Activated CD4-positive, alpha-beta memory T cell treated with anti-CD3 and anti-CD28 coated beads for 36 hours (primary cell): ENCODE measurements at places on chromosomes 4 and X. TPM values are rescaled to one million over a fixed set of nuclear protein-coding genes. Genes with fewer than 3 reads are reported as not detected.

- H3K27me3 ChIP-seq = no peaks in the 10 kb centered on the region
- DNase-seq = no peak
- H3K4me3 ChIP-seq = no peak overlapping the region
These were observed 269.0 kb upstream of the PABPC4L start for GRCh38 chr4:134470544-134470943.

The FHDC1 gene
- 0.07 TPM for total RNA-seq

DNA sequence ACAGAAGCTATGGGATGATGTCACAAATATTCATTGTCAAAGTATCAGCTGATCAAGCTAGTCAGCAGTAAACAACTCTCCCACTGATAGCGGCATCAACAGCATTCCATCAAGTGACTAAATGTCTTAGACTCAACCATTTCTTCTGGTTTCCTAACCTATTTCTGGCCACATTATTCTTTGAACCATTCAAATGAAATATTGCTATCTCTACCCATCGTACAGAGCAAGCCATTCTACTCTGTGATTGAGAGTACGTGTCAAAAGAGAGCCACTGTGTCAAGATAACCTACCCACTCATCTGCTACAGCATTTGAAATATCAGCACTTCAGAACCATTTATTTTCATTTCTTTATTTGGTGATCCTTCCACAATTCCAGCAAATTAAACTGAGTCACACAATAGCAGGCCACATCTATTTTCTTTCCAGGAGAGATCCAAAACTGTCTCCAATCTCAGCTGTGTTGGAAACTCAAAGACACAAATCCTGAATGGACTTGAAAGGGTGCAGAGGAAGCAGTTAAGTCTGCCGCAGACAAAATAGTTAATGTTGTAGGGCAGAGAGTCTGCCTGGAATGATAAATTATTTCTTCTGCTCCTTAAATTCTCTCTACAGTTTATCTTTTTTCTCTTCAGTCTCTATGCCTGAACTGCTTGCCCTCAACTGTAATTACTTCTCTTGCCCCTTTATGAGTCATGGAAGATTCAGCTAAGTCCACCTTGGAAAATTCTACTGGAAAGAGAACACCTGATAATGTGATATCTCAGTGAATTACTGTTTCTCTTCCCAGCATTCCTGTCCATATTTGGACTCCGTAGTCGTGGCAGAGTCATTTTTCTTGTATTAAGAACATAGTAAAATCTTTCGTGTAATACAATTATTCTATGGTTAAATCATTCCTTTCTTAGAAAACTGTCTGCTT, 364.8 kb downstream of the PDGFC start:
- DNase-seq = no peak
- H3K4me3 ChIP-seq = no peak overlapping the region
- H3K4me1 ChIP-seq = no peaks in the 10 kb centered on the region

DNA sequence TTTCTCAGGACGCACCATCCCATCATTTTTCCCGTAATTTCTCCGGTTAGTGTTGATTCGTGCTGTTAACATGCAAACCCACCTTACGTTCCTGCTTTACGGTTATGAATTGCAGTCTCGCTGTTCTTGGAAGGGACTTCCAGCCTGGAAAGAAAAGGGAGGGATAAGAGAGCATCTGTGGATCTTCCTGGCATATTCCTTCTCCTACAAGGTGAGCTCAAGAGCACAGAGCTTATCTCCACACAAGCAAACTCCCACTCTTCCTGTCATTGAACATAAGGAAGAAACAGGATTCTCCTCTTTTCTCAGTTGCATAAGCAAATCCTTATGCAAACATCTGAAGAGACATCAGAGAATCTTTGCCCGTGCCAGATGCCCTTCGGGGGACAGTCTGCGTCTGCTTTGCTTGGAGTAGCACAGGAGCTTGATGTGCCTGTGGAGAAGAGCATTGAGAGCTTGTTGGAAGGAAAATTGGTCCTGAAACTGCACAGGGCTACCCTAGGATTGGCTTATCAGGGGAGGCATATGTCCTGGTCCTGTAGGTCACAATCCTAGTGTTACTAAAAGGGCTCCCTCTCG, 127.0 kb downstream of the ASMT start:
- H3K36me3 ChIP-seq = peaks cover 63% of the 10 kb centered on the region
- H3K27ac ChIP-seq = no peak overlapping the region
- H3K4me3 ChIP-seq = no peak overlapping the region
- no peak for DNase-seq
- H3K27me3 ChIP-seq = no peaks in the 10 kb centered on the region

DNA sequence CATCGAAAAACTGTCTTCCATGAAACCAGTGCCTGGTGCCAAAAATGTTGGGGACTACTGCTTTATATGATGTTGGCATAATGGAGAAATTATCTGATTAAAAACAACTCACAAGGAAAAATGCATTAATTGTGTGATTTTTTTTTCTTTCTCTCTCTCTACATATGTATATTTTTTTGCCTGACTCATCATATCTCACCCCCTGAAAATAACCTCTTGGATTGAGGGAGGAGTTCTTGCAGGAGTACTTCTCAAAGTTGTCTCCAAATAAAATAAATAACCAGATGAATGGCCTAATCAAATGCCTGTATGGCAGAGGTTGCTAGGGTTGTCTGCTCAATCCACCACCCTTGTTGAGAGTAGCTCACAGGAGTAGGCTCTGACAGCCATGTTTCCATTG, 19.9 kb upstream of the TNIP3 start:
- H3K4me1 ChIP-seq = peaks cover 72% of the 10 kb centered on the region
- peak overlapping the region; percentile 10 for H3K27ac ChIP-seq
- no peak overlapping the region for H3K4me3 ChIP-seq
- H3K27me3 ChIP-seq = no peaks in the 10 kb centered on the region

DNA sequence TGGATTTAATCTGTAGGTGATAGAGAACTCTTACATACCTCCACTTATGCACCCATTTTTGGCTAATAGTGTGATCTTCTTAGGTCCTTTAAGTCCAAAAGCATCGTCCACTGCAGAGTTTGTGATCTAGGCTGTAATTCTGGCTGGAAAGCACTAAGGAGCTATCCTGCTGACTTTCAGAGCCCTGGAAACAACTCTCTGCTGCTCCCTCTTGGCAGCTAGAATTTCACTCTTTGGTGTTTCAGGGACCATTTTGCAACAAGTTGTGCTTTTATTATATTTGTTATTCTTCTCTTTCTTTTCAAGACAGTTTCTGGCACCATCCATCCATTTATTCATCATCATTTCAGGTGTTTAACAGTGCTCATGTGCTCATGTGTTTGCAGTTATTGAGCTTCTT, 130.0 kb downstream of the RBM46 start:
- H3K4me3 ChIP-seq = no peak overlapping the region
- H3K27ac ChIP-seq = no peak overlapping the region
- DNase-seq = no peak

DNA sequence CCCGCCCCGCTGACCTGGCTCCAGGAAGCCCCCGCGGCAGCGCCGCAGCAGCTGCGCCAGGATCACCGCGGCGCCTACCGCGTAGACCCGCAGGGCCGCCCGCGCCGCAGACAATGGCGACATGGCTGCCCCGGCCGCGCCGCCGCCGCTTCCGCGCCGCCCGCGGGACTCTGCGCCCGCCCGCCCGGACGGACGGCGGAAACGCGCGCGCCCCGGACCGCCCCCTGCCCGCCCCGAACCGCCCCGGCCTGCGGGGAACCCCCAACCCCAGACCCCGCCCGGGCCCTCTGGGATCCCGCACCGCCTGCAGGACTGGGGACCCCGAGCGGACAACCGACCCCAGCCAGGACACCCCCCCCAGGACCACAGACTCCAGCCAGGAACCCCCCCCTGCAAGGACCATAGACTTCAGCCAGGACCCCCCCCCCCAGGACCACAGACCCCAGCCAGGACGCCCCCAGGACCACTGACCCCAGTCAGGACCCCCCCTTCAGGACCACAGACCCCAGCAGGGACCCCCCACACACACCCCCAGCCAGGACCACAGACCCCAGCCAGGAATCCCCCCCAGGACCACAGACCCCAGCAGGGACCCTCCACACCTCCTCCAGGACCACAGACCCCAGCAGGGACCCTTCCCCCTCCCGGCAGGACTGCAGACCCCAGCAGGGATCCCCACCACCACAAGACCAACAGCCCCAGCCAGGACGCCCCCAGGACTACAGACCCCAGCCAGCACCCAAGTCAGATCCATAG, at the start of the genes DHRSX and ZBED1:
Gene DHRSX, minus strand, starts transcription at position 174 of the 756 bp plus-strand sequence. Its CDS starts 51 bp downstream, at position 123.
Gene ZBED1, minus strand, starts transcription at position 174 of the 756 bp plus-strand sequence. CDS start 10,257 bp downstream, outside the sequence.
- H3K27ac ChIP-seq = peak within 1 kb of the TSS; percentile 70
- peaks cover 6% of the 10 kb centered on the region for H3K36me3 ChIP-seq
- no peaks in the 10 kb centered on the region for H3K27me3 ChIP-seq

The SOWAHD gene
- 0.55 TPM for total RNA-seq

DNA sequence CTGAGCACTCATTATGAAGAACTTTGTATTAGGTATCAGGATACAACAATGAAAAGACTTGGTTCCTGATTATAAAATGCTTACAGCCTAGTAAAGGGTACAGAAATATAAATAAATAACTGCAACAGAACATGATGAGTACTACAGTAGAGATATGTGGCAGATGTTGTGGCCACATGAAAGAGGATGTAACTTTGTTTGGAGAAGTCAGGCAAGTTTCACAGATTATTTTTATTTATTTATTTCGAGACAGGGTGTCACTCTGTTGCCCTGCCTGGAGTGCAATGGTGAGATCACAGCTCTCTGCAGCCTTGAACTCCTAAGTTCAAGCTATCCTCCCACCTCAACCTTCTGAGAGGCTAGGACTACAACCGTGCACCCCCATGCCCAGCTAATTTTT, 15.8 kb upstream of the UBE2K start:
- no peak overlapping the region for H3K27ac ChIP-seq
- no peaks in the 10 kb centered on the region for H3K36me3 ChIP-seq
- no peak overlapping the region for H3K4me3 ChIP-seq
- no peaks in the 10 kb centered on the region for H3K27me3 ChIP-seq
- no peaks in the 10 kb centered on the region for H3K4me1 ChIP-seq

DNA sequence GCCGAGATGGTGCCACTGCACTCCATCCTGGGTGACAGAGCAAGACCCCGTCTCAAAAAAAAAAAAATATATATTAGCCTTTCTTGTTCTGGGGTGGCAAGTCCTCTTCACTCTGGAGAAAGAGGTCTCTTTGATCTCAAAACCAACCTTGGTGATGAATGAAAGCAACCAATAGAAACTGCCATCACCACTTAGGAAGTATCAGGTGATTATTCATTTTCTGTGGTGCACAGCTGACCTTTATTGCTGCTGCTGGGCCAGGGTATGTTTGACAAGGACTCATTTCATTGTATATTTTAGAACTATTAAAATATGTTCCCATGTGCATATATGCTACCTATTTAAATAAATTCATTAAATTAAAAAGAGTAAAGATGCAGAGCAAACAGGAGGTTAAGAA, 76.0 kb upstream of the KIT start:
- H3K4me1 ChIP-seq = no peaks in the 10 kb centered on the region
- no peak overlapping the region for H3K27ac ChIP-seq
- H3K36me3 ChIP-seq = no peaks in the 10 kb centered on the region
- H3K27me3 ChIP-seq = peaks cover 9% of the 10 kb centered on the region
- DNase-seq = no peak

The ZAR1 gene
- not detected for total RNA-seq

The CENPU gene
- total RNA-seq = 82.7 TPM

The LRCH2 gene
- total RNA-seq = not detected

The MMRN1 gene
- total RNA-seq = 0.10 TPM

DNA sequence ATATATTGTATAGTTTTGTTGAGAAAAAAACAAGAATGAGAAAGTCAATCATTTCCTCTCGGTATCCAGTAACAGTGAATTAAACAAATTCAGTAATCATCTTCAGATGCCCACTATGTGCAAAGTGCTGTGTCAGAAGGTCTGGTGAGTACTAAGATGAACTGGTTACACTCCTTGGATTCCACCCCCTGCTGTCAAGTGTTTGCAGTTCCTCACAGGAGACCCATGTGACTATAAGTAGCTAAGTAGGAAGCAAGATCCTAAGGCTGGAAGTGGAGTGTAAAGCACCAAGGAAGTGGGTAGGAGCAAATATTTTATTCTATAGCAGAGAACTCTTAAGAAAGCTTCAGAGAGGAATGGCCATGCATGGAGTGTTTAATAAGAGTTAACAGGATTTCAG, 73.6 kb downstream of the SNX25 start:
- H3K27me3 ChIP-seq = no peaks in the 10 kb centered on the region
- DNase-seq = no peak
- peaks cover 8% of the 10 kb centered on the region for H3K4me1 ChIP-seq
- no peak overlapping the region for H3K27ac ChIP-seq

The RTL9 gene
- 0.05 TPM for total RNA-seq

The CDX4 gene
- total RNA-seq = not detected

DNA sequence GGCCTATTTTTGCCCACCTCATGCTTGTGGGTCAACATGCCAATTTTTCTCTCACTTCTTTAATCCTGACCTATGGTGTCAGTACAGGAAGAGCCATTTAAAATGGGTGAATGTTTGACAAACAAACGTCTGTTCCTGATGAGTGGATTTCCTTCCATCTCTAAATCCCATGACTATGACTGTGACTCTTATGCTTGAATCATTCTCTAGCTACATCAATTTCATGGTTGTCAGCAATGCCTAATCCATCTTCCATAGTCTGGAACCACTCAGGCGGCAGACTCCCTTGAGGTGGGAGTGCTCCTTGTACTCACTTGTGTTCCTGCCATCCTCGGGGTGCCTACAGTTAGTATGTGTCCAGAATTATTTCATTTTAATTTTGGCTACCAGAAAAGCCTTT, 194.9 kb upstream of the RPS6KA3 start:
- peaks cover 25% of the 10 kb centered on the region for H3K4me1 ChIP-seq
- no peaks in the 10 kb centered on the region for H3K27me3 ChIP-seq
- H3K4me3 ChIP-seq = no peak overlapping the region
- no peak overlapping the region for H3K27ac ChIP-seq
- no peak for DNase-seq

- no peak for DNase-seq
- H3K27ac ChIP-seq = no peak overlapping the region
- no peak overlapping the region for H3K4me3 ChIP-seq
- H3K4me1 ChIP-seq = no peaks in the 10 kb centered on the region
- H3K27me3 ChIP-seq = no peaks in the 10 kb centered on the region
- no peaks in the 10 kb centered on the region for H3K36me3 ChIP-seq
These were observed 12.4 kb downstream of the PSAPL1 start for GRCh38 chr4:7422151-7422897.

DNA sequence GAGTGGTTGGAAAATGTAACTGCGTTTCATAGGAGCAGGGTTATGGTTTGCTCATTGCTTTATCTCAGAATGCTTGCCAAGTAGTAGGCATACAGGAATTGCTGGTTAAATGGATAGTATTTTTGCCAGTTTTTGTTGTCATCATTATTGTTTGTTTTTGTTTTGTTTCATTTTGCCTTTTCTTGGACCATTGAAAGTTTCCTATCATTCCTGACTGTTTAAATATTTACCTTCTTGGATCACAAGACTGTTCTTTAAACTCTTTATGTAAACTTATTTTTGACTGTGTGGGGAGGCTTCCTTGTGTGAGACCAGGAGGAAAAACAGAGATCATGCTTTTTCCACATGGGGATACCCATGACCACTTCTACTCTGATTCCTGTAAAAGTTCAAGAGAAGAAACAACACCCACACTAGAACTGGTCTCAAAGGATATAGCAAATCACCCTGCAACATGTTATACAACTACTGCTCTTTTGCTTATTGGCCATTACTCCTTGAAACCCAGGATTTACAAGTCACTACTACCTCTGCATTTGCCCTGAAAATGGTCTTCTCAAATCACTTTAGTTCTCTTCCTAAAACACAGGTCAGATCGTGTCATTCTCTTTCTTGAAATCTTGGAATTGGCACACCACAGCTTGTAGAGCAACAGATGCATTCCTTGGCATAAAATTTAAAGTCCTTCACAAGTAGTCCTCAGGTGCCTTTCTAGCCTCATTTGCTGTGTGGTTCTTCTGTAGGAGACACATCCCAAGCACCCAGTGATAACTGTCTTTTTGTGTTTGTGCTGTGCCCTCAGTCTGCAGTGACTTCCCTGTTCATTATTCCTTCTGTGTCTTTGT, 51.3 kb downstream of the FNIP2 start:
- peak overlapping the region; percentile 36 for H3K27ac ChIP-seq
- H3K27me3 ChIP-seq = no peaks in the 10 kb centered on the region
- H3K4me3 ChIP-seq = no peak overlapping the region
- no peak for DNase-seq
- no peaks in the 10 kb centered on the region for H3K36me3 ChIP-seq
- H3K4me1 ChIP-seq = peaks cover 65% of the 10 kb centered on the region

The LRP2BP gene
- 0.48 TPM for total RNA-seq
